ENCODE measurements at places on chromosomes 1 and 21.
A peak's percentile ranks its signal among the peaks of the same experiment; 100 is the strongest.

- no peak for DNase-seq
These were observed 159.2 kb downstream of the TRABD2B start for GRCh38 chr1:47837866-47838561.

DNA sequence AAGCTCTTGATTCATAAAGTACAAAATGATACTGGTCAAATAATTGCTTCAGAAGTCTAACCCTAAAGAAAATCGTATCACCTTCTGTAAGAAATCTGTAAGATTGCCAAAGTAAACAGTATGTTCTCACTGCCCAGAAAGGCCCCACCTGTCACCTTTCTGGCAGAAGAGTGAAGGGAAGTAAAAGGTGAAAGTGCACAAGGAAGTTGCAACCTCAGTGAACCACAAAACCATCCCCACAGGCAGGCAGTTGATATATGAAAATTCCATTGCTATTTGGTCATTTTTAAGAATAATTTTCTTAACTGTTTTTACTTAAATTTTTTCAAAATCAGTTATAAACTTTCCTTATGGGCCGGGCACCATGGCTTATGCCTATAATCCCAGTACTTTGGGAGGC is 48.5 kb upstream of the FBXO28 start:
- DNase-seq, result peak; percentile 11

GRCh38 chr1:109897259-109897955 is 13.2 kb upstream of the CSF1 start:
- DNase-seq, result no peak

DNA sequence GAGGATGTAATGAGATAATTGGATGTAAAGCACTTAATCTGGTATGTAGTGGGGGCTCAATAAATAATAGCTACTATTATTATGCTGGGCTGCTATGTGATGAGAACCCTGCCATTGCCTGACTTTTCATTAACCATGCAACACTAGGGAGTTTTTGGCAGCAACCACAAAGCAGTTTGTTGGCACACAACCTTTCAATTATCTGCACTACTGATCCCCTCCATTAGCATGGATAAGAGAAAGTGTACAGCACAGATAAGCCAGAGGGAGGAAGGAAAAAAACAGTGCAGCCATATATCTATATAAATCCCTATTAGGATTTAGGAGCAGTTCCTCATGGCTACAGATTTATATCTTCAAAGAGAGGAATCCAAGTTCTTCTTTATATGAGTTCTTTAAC is 498.5 kb downstream of the NUF2 start:
- DNase-seq, result no peak

DNA sequence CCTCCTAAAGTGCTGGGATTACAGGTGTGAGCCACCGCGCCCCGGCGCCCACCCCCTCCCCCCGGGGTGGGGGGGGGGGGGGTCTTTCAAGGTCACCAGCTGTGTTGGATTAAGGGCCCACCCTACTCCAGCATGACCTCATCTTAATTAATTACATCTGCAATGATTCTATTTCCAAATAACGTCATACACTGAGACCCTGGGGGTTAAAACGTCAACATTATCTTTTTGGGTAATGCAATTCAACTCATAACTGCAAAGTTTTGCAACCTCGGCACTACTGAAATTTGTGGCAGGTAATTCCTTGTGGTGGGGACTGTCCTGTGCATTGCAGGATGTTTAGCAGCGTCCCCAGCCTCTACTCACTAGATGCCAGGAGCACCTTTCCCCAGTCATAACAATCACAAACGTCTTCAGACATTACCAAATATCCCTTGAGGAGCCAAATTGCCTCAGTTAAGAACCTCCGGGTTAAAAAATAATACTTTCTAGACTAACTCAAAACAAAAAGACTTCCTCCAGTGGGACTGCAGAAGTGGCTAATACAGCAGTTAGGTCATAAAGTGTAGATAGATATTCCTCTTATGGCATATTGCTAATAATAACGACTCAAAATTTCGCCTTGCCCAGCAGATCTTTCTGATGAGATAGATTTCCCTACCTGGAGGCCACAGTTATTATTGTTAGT is 233.0 kb upstream of the KAZN start:
- DNase-seq, result no peak

DNA sequence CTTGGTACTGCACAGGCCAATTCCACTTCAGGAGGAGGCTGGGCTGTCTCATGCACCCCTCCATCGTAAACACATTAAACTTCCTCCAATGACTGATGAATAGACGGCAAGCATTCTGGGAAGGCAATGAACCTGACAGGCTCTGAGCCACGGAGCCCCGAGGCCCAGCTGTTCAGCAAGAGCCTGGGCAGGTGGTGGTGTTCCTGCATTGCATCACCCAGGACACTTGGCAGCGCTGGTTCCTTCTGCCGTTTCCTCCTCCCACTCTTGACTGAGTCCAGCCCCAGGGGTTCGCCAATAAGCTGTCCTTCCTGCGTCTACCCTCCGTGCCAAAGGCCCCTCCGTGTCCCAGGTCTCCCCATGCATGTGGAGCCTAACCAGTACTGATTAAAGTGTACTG is 109.8 kb downstream of the JAK1 start:
- no peak for DNase-seq

All from naive thymus-derived CD4-positive, alpha-beta T cell (primary cell).